ENCODE measurements at places on chromosomes 16 and 17.
A peak's percentile ranks its signal among the peaks of the same experiment; 100 is the strongest.

GRCh38 chr16:52677501-52677900 is 130.6 kb upstream of the TOX3 start:
- no peak for DNase-seq

GRCh38 chr17:76547183-76547641 is 7.4 kb downstream of the PRCD start:
- DNase-seq, result peak; percentile 69

DNA sequence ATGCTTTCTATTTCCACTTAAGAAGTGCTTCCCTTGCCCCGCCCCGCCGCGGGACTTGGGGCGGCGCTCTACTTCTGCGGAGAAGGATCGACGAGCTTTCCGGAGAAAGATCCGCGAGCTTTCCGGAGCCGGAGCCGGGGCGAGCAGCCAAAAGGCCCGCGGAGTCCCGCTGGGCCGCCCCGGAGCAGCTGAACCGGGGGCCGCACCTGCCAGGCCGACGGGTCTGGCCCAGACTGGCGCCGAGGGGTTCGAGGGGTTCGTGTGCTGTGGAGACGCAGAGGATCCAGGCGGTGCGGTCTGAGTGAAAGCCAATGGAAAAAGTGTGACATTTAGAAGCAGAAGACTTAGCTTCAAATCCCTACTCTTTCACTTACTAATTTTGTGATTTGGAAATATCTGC is 50.8 kb downstream of the TBC1D26 start:
- peak; percentile 1 for DNase-seq

GRCh38 chr16:84212631-84213030 is 21.7 kb downstream of the ADAD2 start:
- no peak for DNase-seq

DNA sequence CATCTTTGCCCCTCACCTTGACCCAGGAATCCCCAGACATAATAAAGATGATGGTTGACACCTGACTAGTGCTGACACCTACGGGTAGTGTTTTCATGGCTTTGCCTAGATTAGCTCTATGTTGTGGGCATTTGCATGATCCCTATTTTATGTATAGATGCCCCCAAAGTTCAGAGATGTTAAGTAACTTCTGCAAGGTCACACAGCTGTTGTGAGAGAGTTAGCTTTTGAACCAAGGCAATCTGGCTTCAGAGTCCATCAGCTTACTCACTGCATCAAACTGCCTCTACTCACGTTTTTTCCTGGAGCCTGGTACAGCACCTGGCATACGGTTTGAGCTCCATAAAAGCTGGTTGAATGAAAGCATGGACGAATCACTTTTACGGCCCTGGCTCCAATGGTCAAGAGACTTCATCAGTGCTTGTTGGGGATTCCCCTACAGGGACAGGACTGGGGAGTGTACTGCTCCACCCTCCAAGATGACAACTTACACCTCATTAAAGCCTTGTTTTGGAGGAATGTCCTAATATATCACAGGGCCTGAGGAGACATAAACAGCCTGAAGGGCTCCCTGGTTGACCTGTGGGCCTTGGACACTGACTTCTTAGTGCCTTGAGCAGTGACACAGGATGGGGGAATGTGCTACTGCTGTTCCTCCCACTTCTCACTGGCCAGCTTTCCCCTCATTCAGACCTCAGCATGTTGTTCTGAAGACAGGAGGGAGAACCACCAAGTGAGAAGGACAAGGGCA is 193.2 kb upstream of the ASIC2 start:
- no peak for DNase-seq

DNA sequence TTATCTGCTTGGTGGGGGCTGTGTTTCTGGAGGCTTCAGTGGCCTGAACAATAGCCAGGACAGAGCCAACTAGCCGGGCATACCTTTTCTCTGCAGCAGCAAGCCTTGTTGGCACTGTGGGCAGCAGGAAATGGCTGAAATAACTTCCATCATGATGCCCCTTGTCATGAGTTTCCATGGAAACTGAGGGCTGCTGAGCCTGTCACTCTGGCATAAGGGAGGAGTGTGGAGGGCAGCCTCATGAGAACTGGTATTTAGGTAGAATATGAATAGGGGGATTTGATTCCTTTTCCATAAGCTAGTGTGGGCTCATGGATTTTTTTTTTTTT is 39.4 kb downstream of the PLCG2 start:
- DNase-seq, result no peak

- DNase-seq, result no peak
Measured at GRCh38 chr17:2871205-2871604, 75.0 kb downstream of the RAP1GAP2 start.

- no peak for DNase-seq
Measured at GRCh38 chr17:2157675-2158395, 102.9 kb downstream of the HIC1 start.

DNA sequence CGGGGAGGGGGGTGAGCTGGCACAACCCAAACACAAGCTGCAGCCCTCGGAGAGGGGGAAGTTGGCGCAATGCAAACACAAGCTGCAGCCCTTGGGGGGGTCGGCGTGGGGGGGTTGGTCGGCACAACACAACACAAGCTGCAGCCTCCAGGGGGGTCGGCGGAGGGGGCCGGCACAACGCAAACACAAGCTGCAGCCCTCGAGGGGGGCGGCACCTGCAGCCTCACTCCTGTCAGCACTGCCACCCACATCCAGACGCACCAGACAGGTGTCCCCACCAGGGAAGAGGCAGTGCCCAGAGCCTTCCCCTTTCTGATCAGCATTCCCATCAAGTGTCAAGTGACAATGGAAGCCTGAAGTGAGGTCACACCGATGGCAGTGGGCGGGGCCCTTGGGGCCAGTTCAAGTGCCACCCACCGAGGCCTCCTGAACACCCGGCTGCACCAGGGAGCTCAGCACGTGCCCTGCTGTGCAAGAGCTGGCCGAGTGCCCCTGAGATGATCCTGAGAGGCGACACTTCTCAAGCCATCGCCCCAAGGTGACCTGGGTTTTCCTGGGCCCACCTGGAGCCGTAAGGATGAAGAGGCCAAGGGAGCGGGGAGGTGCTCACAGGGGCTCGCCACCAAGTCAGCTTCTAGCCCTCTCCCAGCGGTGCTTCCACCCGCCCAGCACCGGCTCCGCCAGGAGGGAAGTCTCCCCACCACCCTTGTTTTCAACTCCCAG is 59.3 kb downstream of the KLHDC4 start:
- peak; percentile 61 for DNase-seq

DNA sequence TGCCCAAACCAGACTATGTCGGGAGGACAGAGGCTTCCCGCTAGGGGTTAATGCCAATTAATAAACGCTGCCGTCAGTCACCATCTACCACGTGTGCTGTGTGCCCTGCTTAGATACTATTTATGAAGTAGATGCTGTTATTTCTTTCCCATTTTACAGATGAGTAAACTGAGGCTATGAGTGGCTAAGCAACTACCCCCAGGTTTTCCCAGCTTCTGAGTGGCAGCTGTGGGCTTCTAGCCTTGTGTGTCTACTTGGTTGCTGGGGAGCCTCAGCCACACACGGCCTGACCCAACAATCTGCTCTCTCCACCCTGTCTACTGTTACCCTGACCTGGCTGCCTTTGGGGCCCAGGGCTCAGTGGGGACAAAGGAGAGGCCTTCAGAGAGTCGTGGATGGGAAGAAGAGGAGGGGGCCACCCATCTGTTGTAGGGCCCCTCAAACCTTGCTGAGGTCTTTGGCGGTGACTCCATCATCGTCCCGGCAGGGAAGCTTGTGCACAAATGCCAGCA is 7.1 kb downstream of the GIT1 start:
- DNase-seq, result no peak

GRCh38 chr16:49858200-49859124 is 2.5 kb upstream of the ZNF423 start:
- no peak for DNase-seq

DNA sequence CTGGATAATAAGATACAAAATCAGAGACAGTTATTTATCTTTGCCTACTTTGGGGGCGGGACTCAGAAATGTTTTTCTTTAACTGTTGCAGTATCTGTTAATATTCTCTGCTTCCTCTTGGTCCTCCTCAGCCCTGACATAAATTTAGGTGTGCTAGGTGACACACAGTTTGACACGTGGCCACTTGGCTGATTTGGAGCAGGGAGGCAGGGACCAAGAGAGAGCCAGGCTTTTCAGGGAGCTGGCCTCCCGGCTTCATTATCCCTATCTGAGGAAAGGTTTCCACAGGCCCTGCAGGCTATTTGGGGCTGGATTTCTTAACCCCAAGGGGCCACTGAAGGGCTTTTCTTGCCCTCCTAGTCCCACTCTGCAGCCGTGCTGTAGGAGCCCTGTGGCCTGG is 20.1 kb upstream of the NAT9 start:
- no peak for DNase-seq

DNA sequence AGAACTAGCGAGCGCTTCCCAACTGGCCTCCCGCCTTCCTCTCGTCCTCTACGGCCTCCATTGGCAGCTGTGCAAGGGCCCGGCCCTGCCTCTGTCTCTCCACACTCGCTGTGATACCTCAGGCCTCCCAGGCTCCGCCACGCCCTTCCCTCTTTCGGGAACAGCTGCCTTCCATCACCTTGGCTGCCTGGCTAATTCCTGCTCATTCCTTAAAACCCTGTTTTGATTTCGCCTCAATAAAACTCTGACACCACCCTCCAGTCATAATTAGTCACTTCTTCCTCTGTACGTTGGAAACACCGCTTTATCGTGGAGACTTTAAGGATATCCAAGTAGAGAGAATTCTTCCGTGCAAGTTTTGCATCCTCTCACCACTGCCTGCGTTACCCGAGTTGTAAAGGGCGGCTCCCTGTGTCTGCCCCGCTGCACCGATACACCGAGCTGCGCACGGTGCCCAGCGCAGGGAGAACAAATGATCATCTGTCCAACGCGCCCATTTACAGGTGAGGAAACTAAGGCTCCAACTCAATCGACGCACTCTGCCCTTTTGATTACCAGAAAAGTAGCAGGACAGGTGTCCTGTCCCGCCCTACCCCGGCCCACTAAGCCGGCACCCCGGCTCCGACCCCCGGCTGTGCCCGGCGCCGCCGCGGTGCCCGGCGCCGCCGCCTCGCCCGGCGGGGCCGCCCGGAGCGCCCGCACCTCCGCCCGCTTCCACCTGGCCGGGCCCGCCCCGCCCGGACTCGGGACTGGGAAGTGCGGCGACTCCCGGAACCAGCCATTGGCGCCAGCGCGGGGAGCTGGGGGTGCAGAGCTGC is 139.7 kb downstream of the SEC14L1 start:
- DNase-seq, result no peak

- no peak for DNase-seq
Measured at GRCh38 chr17:305090-305976, 47.3 kb downstream of the RPH3AL start.

DNA sequence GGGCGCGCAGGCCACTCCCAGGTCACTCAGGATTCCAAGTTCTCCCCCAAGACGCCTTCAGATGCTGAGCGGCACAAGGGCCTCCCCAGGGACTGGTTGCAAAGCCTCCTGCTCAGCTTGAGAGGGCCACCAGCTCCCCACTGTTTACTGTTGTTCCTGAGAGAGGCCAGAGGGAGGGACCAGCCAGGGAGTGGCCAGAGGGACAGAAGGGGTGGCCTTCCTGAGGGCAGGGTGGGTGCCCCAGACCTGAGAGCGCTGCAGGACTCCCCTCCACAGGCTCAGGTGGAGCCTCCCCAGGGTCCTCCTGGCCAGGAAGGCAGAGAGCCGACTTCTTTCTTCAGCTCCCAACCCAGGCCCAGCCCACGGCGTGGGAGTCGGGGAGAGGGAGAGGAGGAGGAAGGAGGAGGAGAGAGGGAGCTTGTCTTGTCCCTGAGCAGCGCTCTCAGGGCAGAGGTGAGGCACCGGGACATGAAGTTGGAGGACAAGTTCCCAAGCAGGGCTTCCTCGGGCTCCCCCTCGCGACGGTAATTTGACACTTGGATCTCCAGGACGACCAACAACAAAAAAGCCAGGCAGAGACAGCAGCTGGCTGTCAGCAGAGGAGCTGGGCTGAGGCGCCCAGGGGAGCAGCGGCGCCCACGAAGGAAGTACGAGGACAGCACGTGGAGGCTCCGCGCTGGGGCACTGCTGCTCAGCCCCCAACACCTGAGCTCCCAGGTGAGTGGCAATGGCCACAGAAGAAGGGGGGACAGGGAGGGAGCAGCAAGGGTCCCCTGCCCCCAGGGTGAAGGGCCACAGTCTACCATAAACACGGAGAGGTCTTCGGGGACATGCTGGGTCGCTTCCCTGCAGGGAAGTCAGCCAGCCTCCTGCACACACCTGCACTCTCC is 497 bp downstream of the SMIM5 start:
- peak; percentile 84 for DNase-seq

GRCh38 chr16:88830258-88830657 is 18.5 kb upstream of the APRT start:
- no peak for DNase-seq

GRCh38 chr16:87782033-87782432 is 16.2 kb upstream of the KLHDC4 start:
- DNase-seq, result no peak

- DNase-seq, result no peak
Measured at GRCh38 chr17:21199856-21200255, 14.1 kb downstream of the TMEM11 start.

GRCh38 chr16:1448536-1449116 is 4.3 kb upstream of the CCDC154 start:
- DNase-seq, result no peak

DNA sequence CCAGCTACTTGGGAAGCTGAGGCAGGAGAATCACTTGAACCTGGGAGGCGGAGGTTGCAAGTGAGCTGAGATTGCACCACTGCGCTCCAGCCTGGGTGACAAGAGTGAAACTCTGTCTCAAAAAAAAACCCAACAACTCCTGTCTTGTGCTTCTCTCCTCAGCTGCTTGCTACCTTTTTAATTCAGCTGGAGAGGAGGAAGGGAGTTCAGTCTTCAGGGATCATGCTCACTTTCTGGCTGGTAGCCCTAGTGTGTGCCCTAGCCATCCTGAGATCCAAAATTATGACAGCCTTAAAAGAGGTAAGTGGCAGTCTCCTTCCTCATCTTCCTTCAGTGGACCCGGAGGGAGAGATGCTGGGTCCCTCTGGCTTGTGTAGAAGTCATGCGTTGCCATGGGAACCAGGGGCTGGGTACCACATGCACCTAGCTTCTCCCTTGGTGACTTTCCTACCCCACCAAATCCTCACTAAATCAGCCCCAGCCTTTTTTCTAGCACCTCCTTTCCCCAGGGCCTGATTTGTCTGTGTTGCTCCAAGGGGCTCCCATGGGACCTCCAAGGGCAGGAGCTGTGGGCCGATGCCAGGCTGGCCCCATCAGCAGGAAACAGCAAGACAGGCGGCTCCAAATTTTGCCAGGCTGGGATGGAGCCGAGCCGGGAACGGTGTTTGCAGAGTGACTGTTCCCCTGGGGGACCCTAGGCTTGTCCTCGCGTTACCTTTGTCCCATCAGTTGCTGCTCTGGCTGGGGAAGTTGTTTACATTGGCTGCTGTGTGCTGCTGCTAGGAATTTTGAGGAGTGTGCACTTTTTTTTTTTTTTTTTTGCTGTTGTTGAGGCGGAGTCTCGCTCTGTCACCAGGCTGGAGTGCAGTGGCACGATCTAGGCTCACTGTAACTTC is 65.2 kb downstream of the ABCC1 start:
- peak; percentile 20 for DNase-seq

All from NCI-H1092 (cell line).